ENCODE measurements at places on chromosomes 2 and 18. TPM values are rescaled to one million over a fixed set of nuclear protein-coding genes. Genes with fewer than 3 reads are reported as not detected.

GRCh38 chr18:58758046-58758445 lies 86.8 kb downstream of the MALT1 start:
- H3K27me3 ChIP-seq = no peaks in the 10 kb centered on the region
- H3K4me3 ChIP-seq = no peak overlapping the region
- DNase-seq = no peak
- peaks cover 6% of the 10 kb centered on the region for H3K4me1 ChIP-seq
- H3K36me3 ChIP-seq = no peaks in the 10 kb centered on the region
- H3K27ac ChIP-seq = no peak overlapping the region

DNA sequence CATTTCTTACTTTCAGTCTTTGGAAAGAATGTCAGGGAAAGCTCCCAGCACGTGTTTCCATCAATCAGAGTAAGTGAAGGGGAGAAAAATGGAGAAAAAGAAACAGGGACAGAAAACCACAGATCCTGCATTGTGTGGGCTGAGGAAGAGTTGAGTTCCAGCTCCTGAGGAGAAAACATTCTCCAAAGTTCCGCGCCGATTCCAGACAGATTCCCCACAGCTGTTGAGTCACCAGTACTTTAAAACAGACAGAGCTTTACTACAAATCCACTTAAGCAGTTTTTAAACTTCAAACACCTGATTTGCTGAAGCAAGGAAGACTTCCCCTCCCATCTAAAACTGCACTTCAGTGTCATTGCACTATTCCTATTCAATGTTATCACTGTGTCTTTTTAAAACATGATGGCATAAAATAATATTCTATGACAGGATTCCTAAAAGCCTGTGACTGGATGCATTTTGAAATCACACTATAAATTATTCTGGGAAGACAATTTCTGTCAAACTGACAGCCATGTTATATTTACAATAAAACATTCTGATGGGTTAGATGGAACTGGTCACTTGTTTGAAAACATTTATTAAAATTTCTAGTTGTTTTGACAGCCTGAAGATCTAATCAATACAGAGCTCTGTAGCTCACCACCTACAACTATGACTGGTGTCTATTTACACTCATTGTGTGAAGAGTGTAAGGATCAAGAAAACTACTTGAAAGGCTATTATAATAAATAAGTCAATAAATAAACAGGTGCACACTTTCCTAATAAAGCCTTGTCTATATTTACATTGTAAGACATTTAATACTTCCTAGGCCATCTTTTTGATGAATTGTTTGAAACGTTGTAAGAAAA lies 40.9 kb downstream of the TCF4 start:
- H3K4me1 ChIP-seq = no peaks in the 10 kb centered on the region
- no peak for DNase-seq
- H3K27ac ChIP-seq = no peak overlapping the region
- no peak overlapping the region for H3K4me3 ChIP-seq

- no peak overlapping the region for H3K27ac ChIP-seq
- no peaks in the 10 kb centered on the region for H3K36me3 ChIP-seq
- no peak overlapping the region for H3K4me3 ChIP-seq
These were observed 134.4 kb downstream of the FIGN start for GRCh38 chr2:163601377-163601776.

DNA sequence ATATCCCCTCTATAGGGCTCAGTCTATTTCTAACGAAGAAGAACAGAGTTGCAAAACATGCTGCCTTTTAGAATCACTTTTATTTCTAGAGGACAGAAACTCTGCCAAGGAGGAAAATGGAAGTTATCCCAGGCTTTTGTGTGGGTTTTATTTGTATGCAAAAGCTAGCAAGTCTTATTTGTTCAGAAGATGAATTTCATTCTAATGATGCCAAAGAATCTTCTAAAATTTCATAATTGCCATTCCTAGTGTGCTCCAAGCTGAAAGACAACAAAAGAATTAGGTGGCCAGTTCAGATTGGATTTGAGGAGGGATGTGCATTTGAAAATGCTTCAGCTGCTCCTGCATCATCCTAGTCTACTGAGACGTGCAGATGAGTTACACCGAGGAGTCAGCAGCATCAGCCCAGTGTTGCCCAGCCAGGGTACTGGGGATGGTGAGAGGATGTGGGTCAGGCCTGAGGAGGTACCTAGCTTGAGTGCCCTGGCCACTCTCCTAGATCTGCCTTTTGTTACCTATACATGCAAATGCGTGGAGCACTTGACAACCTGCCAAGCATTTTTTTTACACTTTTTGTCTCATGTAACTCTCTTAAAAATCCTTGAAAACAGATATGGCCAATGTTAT lies 80.1 kb downstream of the KCNS3 start:
- no peak overlapping the region for H3K4me3 ChIP-seq
- H3K27ac ChIP-seq = no peak overlapping the region
- DNase-seq = no peak
- no peaks in the 10 kb centered on the region for H3K27me3 ChIP-seq
- H3K4me1 ChIP-seq = no peaks in the 10 kb centered on the region

GRCh38 chr2:96891591-96892333 lies 21.9 kb upstream of the SEMA4C start:
- peaks cover 19% of the 10 kb centered on the region for H3K4me1 ChIP-seq
- H3K27me3 ChIP-seq = no peaks in the 10 kb centered on the region
- H3K27ac ChIP-seq = peak overlapping the region; percentile 7
- no peak for DNase-seq

DNA sequence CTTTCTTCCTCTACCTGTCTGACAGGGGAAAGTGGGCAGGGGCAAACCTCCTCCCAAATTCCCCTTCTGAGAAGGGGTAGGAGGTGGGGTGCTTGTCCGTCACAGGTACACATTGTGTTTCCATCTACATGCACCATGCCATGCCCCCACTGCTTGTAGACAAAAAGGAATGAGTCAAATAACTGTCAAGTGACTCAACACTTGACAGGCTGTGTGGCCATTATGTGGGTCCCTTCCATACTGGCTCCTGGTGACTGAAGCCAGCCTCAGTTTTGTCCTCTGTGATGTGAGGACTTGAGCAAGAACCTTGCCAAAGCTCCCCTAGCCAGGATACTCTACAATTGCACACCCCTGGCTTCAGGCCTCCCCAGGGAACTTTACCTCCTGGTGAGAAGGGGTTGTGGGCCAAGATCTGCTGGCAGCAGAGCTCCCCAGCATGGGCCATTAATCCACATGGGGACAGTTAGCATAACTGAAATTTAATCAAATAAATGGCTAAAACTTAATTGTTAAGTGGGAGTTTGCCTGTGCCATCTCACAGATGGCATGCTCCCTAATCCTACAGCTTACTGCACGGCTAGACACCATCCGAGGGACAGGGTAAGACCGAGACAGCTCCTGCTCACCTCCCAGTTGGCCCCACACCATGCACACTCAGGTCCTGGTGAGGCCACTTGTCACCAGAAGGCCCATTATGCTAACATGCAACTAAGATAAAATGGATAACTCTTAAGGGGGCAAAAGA lies 140.2 kb downstream of the BCL11A start:
- H3K27ac ChIP-seq = no peak overlapping the region
- no peaks in the 10 kb centered on the region for H3K36me3 ChIP-seq
- no peak overlapping the region for H3K4me3 ChIP-seq
- H3K4me1 ChIP-seq = no peaks in the 10 kb centered on the region
- no peak for DNase-seq
- H3K27me3 ChIP-seq = no peaks in the 10 kb centered on the region

DNA sequence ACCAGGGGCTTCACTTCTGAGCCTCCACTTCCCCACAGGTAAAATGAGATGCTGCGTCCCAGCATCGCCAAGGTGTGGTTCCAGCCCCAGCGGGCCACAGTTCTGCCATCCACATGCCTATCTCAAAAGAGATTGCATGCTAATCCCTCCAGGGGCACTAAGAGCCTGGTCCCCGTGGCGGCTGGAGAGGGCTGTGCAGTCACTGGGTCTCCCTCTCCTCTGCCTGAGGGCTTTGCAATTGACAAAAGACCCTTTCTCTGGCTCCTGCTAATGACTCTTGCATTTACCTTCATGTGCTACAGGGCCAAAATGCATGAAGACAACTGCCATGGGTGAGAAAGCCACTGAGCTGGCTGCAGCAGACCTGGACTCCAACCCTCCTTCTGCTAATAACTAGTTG lies 18.5 kb downstream of the ZBTB7C start:
- no peaks in the 10 kb centered on the region for H3K36me3 ChIP-seq
- DNase-seq = no peak
- H3K4me1 ChIP-seq = no peaks in the 10 kb centered on the region
- H3K27ac ChIP-seq = no peak overlapping the region
- H3K4me3 ChIP-seq = no peak overlapping the region

The ADAM23 gene
- total RNA-seq = 1.3 TPM

The SF3B6 gene
- 79.3 TPM for total RNA-seq

The SERPINB3 gene
- total RNA-seq = 8.8 TPM

- H3K27ac ChIP-seq = peak overlapping the region; percentile 97
- H3K4me1 ChIP-seq = peaks cover 5% of the 10 kb centered on the region
- no peaks in the 10 kb centered on the region for H3K27me3 ChIP-seq
- DNase-seq = no peak
- H3K36me3 ChIP-seq = peaks cover 8% of the 10 kb centered on the region
These were observed 1.2 kb downstream of the TGOLN2 start for GRCh38 chr2:85326406-85327159.

The DAPL1 gene
- total RNA-seq = 19.0 TPM

DNA sequence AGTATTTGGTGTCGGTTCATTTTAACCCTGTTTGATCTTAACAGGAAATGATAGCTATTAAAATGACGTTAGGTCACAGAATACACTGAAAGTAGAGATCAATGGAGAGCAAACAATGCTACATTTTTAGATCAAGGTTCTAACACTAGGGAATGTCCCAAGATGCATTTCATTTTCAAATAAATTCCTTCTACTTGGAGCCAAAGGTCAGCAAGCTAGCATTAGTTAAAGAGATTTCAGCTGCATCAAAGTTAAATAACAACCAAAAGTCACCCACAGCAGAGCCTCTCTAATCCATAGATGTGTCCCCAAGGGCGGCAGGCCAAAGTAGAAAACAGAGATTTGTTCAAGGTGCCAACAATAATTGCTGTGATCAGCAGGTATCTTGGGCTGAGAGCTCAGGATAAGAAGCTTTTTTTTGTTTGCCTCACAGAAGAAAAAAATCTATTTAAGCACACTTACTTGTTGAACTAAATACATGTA lies 1233.6 kb upstream of the TMEFF2 start:
- H3K27me3 ChIP-seq = no peaks in the 10 kb centered on the region
- H3K4me1 ChIP-seq = no peaks in the 10 kb centered on the region
- DNase-seq = no peak
- no peaks in the 10 kb centered on the region for H3K36me3 ChIP-seq

The TGFBRAP1 gene
- 29.9 TPM for total RNA-seq

GRCh38 chr2:177625744-177626650 lies 233.4 kb downstream of the AGPS start:
- H3K36me3 ChIP-seq = no peaks in the 10 kb centered on the region
- H3K4me1 ChIP-seq = no peaks in the 10 kb centered on the region
- no peak for DNase-seq
- no peak overlapping the region for H3K4me3 ChIP-seq
- H3K27me3 ChIP-seq = no peaks in the 10 kb centered on the region
- H3K27ac ChIP-seq = no peak overlapping the region

The SP5 gene
- 4.2 TPM for total RNA-seq

The RNF125 gene
- total RNA-seq = 2.6 TPM

DNA sequence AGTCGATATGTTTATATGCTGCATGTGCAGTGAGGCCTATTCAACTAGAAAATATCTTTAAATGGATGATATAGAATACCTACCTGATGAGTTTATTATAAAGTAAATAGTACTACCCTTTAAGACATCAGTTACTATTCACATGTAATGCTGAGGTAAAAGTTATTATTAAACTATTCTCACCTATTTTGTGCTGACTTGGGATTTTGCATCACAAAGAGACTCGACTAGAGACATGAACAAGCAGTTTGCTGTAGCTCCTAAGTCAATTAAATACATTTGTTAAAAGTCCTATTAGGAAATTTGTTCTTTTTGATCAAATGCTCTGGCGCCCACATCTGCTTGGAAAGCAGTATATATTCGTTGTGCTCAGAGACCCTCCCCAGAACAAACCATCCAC lies 164.1 kb downstream of the CCDC85A start:
- DNase-seq = no peak
- H3K4me1 ChIP-seq = no peaks in the 10 kb centered on the region
- H3K36me3 ChIP-seq = no peaks in the 10 kb centered on the region
- no peak overlapping the region for H3K27ac ChIP-seq

DNA sequence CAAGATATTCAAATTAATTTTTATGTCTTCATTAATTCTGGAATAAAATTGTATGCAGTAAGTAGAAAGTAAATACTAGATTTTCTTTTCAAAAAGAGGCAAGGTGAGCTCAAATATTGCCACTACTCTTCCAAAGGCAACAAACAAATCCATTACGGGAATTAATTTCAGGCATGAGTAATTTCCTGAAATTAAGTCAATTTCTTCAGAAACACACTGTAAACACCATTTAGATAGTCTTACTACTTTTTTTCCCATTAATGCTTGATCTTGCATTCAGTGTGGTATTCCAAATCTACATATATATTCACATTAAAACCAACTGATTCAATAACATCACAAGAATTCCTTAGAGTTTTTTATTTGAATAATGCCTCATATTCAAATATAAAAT lies 1274.0 kb upstream of the CRIM1 start:
- no peaks in the 10 kb centered on the region for H3K27me3 ChIP-seq
- no peaks in the 10 kb centered on the region for H3K4me1 ChIP-seq
- H3K4me3 ChIP-seq = no peak overlapping the region
- no peak for DNase-seq
- H3K36me3 ChIP-seq = no peaks in the 10 kb centered on the region

The GPBAR1 gene
- total RNA-seq = 0.91 TPM

The ZNG1B gene
- 25.0 TPM for total RNA-seq
